ENCODE measurements at places on chromosomes 1 and 21.

DNA sequence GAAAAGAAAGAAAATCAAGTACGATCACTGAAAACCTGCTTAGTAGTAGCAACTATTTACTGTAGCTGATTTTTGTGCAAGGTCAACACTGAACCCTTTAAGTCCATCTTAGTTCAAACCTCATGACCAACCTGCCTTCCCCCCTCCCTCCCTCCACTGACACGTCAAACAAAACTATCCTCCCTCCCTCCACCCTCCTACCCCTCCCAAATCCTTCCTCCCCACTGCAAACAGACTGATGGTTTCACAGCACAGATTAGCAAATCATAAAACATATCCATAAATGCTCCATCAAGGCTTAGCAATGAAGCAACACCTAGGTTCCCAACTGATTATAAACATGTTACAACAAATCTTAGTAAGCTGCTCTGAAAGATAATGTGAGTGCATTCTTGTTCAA is 164.3 kb upstream of the GREM2 start:
- no peak for DNase-seq

GRCh38 chr1:207335695-207336363 is 14.4 kb downstream of the CD55 start:
- DNase-seq, result no peak

GRCh38 chr1:244302876-244303609 is 148.7 kb downstream of the ADSS2 start:
- peak; percentile 79 for DNase-seq

DNA sequence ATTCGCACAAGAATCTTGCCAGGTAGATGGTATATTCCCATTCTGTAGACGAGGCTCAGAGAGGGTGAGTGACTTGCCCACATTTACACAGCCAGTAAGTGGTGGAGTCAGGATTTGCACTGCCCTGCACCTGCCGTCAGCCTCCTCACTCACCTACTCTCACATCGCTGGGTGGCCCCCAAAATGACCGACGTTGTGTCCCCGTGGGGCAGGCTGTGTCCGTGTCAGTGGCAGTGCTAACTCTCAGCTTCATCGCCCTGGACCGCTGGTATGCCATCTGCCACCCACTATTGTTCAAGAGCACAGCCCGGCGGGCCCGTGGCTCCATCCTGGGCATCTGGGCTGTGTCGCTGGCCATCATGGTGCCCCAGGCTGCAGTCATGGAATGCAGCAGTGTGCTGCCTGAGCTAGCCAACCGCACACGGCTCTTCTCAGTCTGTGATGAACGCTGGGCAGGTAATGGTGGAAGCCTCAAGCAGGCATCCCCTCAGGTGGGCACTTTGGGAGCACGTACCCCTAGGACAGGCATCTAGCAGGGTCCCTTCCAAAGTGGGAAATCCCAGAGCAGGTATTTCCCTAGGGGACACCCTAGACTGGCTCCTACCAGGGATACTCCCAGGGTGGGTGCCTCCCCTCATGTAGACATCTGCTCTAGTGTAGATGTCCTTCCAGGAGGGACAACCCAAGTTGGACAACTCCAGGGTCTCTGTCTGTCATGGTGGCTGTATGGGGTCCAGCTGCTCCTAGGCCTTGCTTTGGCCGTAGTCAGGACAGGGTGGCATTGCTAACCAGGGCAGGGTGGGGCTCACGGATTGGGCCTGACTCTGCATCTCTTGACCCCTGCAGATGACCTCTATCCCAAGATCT is 3.4 kb downstream of the HCRTR1 start:
- no peak for DNase-seq

DNA sequence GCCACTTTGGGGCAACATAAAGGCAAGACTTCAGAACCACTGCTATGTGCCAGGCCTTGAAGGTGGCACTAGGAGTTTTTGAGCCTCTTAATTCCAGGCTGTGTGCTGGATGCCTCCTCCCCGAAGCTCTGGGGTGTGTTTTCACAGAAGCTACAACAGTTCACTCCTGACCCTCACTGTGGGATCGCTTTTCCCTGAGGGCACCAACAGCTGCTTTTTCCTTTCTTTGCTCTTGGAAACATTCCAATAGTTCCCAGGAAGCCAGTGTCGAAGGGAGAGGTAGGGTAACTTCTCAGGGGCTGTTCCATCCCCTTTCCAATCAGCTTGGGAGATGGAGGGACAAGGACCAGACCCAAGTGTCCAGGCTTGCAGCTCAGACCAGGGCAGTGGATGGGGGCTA is 153.4 kb downstream of the C1orf94 start:
- no peak for DNase-seq

DNA sequence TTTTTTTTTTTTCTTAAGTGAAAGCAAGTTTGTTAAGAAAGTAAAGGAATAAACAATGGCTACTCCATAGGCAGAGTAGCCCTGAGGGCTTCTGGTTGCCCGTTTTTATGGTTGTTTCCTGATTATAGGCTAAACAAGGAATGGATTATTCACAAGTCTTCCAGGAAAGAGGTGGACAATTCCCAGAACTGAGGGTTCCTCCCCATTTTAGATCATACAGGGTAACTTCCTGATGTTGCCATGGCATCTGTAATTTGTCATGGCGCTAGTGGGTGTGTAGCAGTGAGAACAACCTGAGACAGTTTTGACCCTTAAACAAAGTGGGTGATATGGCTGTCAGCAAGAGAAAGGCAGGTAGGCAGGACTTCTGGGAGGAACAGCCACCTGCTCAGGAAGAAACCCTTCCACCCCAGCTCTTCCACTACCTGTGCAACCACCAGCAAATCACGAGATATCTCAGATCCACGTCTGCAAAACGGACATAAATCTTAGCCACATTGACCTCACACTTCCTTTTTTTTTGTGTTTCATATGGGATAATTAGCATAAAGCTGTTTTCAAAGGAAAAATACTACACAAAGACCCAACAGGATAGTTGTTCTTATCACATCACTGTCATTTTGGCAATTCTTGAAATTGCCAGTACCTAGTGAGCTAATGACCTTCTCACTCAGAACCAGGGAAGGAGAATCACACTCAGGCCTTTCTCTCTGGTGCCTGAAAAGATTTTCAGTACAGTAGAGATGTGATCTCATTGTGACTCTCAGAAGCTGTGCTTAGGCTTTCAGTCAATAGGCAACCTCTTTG is 34.8 kb upstream of the DUSP10 start:
- no peak for DNase-seq
